ENCODE measurements at places on chromosomes 7 and 10. TPM values are rescaled to one million over a fixed set of nuclear protein-coding genes. Genes with fewer than 3 reads are reported as not detected.

The UCN3 gene
- not detected for total RNA-seq

The HYAL4 gene
- total RNA-seq = not detected

The PDE6C gene
- not detected for total RNA-seq

The CEP55 gene
- total RNA-seq = 84.8 TPM

The PGAM2 gene
- total RNA-seq = not detected

The IFIT5 gene
- 17.0 TPM for total RNA-seq

The FZD1 gene
- 3.8 TPM for total RNA-seq

The GRID1 gene
- total RNA-seq = not detected

All from thoracic aorta endothelial cell (primary cell).